ENCODE measurements at places on chromosomes 7 and 10. TPM values are rescaled to one million over a fixed set of nuclear protein-coding genes. Genes with fewer than 3 reads are reported as not detected.

The STEAP1B gene
- 3.1 TPM for total RNA-seq

DNA sequence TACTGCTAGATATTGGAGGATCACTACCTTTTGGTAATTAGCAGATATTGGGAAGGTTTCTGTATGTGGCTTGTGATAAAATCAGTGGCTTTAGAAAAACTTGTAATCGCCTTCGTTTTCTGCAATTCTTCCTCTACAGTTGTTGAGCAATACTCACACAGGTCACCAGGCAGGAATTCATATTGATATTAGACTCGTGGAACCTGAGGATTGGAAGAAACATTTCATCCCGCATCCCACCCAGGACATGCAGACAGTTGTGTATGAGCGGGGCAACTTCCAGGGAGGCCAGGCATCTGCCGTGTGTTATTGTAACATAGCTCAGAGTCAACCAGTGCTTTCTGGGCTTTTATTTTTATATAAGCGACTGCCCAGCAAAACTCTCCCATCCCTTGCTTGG is 821.3 kb downstream of the LRMDA start:
- DNase-seq: no peak

GRCh38 chr10:34374356-34375045 is 440.6 kb downstream of the PARD3 start:
- DNase-seq: peak; percentile 61

DNA sequence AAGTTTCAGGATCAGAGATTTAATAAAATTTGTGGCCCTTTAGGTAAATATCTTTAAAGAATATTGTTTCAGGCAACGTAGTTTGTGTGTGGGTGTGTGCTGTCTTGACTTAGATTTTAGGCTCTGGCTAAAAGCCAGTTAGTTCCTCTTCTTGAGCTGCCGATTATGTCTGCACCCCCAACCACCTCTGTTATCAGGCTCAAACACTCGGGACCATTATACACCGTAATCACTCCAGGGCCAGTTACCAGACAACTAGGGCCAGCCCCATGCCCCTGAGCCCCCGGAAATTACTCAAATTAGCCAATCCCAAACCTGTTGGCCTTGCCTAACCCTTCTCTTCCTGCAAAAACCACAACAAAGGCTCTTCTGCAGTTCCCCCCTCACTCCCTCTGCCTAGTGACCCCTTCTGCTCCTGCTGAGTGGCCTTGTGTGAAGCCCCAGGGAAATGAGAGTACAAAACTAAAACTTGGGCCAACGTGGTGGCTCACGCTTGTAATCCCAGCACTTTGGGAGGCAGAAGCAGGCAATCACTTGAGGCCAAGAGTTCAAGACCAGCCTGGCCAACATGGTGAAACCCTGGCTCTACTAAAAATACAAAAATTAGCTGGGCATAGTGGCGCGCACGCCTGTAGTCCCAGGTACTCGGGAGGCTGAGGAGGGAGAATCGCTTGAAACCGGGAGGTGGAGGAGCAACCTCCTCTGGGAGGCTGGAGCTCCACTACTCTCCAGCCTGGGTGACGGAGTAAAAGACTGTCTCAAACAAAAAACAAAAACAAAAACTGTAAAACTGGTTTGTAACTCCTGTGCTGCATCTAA is 9.2 kb upstream of the HNRNPF start:
- DNase-seq: peak; percentile 41

DNA sequence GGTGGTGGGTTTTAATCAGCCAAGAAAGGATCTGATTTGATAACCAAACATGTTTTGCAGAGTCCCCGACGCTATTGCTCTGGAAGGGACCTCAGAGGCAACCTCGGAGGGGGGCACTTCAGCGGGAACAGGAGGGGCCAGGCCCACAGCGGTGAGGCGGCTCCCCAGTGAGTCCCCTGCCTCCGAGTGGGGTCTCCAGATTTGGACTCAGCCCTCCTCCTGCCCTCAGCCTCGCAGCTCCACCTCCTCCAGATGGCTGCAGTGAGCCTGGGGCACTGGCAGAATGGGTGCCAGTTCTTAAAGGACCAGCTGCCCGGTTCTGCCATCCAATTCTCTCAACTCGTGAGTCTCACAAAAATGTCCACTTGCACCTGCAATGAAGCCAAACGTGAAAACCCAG is 61.0 kb upstream of the NANOS1 start:
- no peak for DNase-seq

The PRSS2 gene
- total RNA-seq: 0.09 TPM

GRCh38 chr10:34235164-34235832 is 579.8 kb downstream of the PARD3 start:
- no peak for DNase-seq

GRCh38 chr10:73875139-73875475 is 752 bp upstream of the CAMK2G start:
- no peak for DNase-seq

- DNase-seq: peak; percentile 91
These were observed at the start of gene ADAM12 for GRCh38 chr10:126387931-126388911. TSS of gene ADAM12 (minus strand) at chr10:126388477. CDS start at chr10:126388145, 332 bp downstream.

The RPEL1 gene
- not detected for total RNA-seq

DNA sequence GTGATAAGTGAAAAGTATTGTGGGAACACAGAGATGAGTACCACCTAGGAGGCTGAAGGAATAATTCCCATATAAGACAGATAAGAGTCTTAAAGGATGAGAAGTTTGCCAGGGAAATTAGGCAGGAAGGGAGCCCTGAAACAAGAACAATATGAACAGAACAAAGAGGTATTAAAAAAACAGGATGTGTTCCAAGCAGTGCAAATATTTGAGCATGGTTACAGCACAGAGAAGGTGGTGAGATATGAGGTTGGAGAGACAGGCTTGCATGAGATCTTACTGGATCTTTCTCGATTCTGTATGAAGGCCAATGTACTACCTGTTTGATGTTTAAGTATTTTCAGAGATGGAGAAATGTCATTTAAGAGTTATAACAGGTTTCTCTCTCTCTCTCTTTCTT is 20.3 kb downstream of the TAC1 start:
- no peak for DNase-seq

GRCh38 chr7:98134420-98135228 is 28.0 kb downstream of the LMTK2 start:
- no peak for DNase-seq

DNA sequence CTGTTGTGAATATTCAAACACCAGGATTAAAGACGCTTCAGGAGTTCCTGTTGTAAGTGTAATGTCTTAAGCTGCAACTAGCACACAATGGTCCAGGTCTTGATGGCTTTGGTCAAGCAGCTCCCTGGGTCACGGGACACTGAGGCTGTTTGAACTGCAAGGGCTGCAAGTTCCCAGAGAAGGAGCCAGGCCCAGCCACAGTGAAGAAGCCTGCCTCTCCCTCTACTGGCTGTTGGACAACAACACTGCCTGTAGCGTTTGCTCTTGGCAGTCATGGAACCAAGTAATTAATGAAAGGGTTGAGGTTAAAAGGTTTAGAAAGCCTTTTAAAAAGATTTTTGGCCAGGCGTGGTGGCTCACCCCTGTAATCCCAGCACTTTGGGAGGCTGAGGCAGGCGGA is 31.9 kb upstream of the GUSB start:
- peak; percentile 38 for DNase-seq

DNA sequence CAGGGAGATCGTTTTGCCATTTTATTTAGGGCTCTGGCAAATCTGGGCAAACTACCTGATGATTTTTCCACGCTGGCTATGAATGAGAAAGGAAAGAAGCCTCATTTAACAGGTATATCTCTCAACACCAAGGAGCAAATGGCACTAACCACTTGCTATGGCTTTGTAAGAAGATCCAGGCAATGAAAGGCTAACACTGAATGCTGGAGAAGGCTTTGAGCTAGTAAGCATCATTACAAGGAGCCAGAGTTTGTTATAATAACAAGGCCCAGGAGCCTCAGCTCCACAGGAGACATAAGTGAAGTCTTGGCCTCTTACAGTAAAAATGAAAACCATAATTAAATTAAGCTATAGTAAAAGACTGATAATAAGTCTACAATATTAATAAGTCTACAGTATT is 123.1 kb downstream of the CNOT4 start:
- DNase-seq: no peak

- no peak for DNase-seq
These were observed 20.0 kb downstream of the GUSB start for GRCh38 chr7:65962033-65962432.

DNA sequence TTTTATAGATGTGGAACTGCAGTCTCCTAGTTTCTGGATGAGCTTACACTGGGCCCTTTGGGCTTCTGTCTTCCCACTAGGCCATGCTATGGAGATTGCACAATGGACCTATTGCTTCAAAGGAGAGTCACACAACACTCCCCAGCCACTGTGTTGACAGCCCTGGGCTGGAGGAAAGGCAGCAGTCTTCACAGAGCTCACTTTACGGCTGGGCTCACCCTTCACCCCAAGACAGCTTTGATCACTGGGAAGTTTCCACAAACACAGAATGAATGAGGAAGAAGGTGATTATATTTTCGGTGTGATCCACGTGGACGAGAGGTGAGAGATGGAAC is 92.7 kb upstream of the GDF10 start:
- no peak for DNase-seq

GRCh38 chr10:124703778-124704427 is 40.3 kb downstream of the FAM53B start:
- peak; percentile 96 for DNase-seq

The AQP1 gene
- 96.4 TPM for total RNA-seq

The GRM8 gene
- total RNA-seq: 0.22 TPM

GRCh38 chr7:23254051-23254681 is 7.6 kb downstream of the GPNMB start:
- DNase-seq: no peak

The IQCE gene
- total RNA-seq: 4.7 TPM

GRCh38 chr7:12256090-12256489 is 45.0 kb downstream of the TMEM106B start:
- DNase-seq: no peak

The FAM241B gene
- 0.18 TPM for total RNA-seq

GRCh38 chr7:12715372-12716133 is 28.1 kb downstream of the ARL4A start:
- DNase-seq: peak; percentile 94

- no peak for DNase-seq
These were observed 26.9 kb downstream of the PAXIP1 start for GRCh38 chr7:154975984-154976383.

GRCh38 chr10:70680899-70681730 is 8.8 kb downstream of the ADAMTS14 start:
- DNase-seq: no peak

DNA sequence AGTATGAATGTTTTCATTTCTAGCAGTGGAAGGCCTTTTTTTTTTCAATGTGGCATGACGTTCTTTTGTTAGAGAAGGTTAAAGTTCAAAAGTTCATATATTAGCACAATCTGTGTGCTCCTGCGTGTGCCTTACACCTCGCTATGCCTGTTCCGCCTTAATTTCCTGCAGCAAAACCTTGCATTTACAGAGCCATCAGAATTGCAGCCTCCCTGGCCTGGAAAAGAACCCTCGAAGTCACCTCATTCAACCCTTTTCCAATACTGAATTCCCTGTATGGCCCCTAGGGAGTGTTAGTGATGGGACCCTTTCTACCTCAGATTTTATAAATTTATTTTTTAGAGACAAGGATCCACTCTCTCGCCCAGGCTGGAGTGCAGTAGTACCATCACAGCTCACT is 103.5 kb upstream of the ZNF438 start:
- no peak for DNase-seq

- no peak for DNase-seq
These were observed 18.9 kb downstream of the CDK1 start for GRCh38 chr10:60797200-60797599.

- no peak for DNase-seq
These were observed 33.8 kb upstream of the UBE2H start for GRCh38 chr7:129986600-129986999.

DNA sequence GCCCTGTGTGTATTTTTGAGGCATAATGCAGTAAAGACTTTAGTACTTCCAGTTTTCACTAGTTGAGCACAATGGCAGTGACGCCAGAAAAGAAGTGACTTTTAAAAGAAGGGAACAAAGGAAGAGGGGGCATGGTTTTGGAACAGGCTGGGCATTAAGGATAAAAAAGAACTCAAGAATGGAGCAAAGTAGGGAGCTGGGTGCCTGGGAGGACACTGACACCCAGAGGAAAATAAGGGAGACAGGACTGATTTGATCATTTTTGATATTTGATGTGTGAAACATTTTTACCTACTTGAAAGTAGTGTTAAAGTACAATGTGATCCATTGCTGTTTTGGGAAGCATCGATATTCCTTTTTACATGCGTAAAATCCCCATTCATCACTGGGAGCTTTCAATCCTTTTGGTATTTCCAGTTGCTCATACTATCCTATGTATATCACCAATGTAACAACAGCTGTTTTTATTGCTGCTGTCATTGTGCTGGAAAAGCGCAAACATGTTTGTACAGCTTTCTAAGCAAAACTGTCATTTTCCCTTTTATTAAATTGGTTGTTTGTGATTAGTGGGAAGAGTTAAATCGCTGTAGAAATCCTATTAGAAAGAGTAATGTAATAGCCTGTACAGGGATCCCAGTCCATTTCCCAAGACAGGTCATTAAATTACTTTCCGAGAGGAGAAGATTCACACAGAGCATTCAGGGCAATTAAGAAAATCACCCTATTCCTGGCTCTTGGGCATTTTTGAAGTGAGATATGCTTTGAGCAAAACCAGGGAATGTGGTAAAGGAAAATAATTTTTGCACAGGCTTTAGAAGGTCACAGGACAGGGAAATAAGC is 85.2 kb downstream of the ADAM12 start:
- peak; percentile 33 for DNase-seq

DNA sequence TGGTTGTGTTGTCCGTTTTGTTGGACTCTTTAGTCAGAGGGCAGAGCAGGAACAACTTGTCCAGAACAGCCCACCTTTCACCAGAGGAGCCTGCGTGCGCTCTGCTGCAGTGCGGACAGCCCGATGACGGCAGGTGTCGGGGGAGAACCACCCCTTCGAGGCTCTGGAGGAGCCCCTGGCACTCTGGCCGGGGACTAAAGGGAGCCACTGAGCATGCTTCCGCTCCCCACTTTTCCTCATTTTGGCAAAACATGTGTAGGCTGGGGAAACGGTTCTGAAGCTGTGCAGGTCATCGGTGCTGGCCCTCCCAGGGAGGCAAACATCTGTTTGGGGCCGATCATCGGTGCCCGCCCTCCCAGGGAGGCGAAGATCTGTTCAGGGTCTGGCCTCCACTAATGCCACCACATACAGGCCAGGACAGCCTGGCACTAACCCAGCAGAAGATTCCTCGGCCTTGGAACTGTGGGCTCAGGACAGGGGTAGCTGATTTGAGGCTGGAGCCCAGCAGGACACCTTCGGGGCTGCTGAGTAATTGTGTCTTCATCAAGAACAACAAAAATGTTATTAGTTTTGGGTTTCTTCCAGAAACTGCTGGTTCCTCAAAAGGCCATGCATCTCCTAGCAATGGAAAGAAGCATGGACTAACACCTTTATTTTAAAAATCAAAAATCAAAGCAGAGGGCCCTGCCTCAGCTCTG is 124.4 kb upstream of the TCERG1L start:
- peak; percentile 41 for DNase-seq

The CFAP70 gene
- total RNA-seq: 1.3 TPM
